ENCODE measurements at places on chromosomes 11 and 22. TPM values are rescaled to one million over a fixed set of nuclear protein-coding genes. Genes with fewer than 3 reads are reported as not detected.

DNA sequence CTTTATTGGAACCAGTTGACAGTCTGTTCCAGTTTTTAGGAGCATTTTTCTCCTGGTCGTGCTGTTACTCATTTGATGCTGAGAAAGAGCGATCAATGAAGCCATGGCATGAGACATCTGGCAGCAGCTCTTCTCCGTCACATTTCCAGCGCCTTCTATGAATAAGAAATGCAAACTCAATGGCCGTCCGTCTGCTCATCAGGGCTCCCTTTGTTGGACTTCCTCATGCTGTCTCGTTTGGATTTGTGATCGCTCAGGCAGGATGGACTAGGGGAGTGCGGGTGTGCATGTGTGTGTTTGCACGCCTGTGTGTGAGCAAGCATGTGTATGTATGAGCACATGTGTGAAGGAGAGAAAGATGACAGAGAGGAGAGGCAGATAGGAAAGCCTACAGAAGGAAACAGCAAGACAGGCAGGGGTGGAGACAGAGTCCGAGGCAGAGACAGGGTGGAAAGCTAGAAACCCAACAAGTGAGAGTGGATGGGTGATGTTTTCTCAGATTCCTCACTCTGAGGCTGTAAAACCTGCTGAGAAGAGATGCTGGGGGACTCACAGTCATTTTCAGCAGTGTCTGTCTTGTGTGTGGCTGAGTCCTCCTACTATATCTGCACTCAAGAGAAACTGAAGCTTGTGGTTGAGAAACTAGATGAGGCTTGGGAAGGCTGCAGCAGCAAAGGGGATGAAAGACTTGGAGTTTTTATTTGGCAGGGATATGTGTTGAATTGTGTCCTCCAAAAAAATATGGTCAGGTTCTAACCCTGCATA lies 56.0 kb upstream of the CLMP start:
- no peak for DNase-seq

DNA sequence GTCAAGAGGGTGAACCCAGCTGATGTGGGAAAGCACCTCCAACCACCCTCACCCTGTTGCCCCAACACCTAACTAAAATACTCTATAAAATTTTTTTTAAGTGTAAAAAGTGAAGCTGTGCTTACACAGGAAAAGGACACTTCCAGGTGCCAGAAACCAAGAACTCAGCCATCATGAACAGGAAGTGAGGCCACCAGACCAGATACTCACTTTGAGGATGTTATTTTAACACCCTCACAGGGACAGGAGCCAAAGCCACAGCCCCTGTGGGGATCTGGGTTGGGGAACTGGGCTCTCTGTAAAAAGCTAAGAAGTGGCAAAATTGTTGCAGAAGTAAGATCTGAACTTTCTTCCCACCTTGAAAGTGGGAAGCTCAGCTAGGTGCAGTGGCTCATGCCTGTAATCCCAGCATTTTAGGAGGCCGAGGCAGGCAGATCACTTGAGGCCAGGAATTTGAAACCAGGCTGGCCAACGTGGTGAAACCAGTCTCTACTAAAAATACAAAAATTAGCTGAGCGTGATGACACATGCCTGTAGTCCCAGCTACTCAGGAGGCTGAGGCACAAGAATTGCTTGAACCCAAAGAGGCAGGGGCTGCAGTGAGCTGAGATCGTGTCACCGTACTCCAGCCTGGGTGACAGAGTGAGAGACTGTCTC lies 3.8 kb downstream of the RSPH14 start:
- DNase-seq, result no peak

DNA sequence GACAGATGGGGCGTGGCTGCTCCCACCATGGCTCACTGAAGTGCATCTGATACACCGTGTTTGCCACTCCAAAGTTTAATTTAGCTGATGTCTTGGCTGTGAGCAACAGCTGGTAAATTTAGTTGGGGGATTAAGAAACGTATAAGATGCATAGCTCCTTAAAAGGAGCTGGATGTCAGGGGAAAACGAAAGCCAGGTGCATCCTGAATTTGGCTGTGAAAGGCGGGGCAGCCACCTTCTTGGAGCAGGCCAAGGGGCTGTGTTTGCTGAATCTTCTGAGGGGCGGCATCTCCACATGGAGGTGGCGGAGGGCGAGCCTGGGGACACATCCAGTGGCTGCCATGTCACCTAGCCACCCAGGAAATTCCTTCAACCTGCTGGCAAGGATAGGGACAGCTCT lies 20.7 kb upstream of the NCF4 start:
- DNase-seq, result no peak

DGCR6 gene
- polyA plus RNA-seq, result 63.3 TPM

DNA sequence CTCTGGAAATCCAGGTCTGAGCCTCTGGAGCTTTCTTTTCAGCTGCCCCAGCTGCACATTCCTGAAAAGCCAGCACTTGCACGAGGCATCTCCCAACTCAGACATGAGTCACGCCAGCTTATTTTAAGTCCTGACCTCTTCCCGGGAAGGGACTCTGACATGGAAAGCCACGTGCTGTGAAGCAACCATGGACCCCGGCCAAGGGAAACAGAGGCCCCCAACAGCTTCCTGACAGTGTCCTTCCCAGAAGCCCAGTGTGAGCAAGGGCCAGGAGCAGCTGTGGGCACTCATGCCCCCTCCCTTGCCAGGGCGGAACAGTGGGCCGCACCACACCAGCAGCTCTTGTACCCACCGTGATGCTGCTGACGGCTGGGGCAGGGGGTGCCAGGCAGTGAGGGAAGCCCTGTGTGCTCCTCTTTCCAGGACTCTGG lies 118.8 kb upstream of the CADM1 start:
- DNase-seq, result peak; percentile 73

GRCh38 chr22:17924735-17925364 lies 99.5 kb downstream of the MICAL3 start:
- no peak for DNase-seq

- DNase-seq, result no peak
Measured at GRCh38 chr22:40179526-40179925, 1.8 kb downstream of the TNRC6B start.

- DNase-seq, result no peak
Measured at GRCh38 chr11:66653123-66653522, 14.6 kb downstream of the RBM4 start.

DNA sequence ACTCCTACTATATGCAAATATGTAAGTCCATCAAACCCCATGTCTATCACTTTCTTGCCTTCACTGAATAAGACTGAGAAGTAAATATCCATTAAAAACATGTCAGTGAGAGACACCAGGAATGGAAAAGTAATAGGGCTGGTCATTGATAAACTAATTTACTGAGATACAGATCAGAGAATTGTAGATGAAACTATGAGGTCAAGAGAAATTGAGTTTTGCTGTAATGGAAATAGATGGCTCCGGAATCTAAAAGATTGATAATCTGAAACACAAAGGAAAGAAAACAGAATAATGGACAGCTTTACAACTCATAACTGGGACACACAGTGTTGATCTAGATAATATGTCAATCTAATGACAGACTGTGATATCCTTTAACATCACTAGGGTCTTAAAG lies 1018.3 kb upstream of the RAG2 start:
- DNase-seq, result no peak

DNA sequence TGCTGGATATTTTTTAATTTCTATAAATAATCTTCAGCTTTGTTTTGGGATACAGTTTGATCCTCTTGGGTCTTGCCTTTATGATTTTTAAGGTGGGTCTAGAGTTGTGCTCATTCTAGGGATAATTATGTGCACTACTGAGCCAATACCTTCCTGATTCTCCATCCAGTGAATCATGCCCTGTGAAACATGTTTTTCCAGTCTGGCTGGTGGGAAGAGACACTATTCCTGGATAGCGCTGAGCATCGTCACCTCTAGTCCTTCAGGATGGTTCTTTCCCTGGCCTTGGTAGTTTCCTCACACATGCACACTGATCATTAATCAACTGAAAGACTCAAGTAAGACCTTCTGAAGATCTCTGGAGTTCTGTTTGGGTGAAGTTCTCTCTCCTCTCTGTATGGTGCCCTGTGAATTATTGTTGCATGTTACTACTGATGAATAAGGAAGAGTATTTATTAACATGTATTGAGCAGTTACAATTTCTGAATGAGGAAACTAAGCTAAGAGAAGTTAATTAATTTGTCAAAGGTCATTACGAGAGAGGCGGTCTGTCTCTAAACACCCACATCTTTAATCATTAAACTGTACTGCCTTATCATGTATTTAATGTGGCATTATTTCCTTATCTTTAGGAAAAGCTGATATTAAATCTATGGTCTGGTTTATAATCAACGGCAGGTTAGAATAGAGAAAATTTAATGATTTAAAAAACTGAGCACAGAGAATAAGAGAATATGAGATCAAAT lies 39.1 kb upstream of the LIPT2 start:
- no peak for DNase-seq

DNA sequence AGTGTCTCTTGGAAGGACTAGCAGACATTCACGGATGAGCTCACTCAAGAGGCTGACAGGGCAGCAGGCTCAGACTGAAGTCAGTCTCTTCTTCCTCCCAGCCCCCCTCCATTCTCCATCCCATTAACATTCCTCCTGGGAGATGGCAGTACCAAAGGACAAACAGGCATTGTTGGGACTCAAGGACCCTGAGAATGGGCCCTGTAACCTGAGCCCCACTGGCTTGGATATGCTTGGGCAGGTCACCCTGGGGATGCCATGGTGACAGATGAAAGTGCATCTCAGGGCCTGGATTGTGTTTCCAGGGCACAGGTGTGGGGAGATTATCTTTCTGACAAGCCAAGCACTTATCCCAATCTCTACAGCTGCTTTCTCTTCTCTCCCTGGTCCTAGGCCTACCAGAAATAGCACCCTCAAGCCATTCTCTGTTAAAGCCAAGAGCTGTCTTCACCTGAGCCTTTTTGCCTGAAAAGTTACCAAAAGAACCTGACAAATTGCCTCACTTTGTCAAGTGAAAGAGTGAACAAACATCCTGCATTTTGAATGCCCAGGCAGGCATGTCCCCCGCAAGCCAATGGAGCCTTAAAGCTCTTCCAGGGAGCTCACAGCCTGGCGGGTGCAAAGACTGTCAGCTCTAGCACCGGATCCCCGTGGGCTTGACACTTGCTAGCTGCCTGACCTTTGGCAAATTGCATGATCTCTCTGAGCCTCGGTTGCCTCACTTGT lies 366.0 kb upstream of the NARS2 start:
- no peak for DNase-seq

- DNase-seq, result no peak
Measured at GRCh38 chr11:13206086-13206640, 71.4 kb upstream of the BMAL1 start.

DGCR2 gene
- not detected for polyA plus RNA-seq

- DNase-seq, result no peak
Measured at GRCh38 chr11:8841899-8842298, 69.1 kb upstream of the AKIP1 start.

GRCh38 chr22:29344137-29344536 lies 28.6 kb upstream of the RASL10A start:
- peak; percentile 51 for DNase-seq
